ENCODE measurements at places on chromosomes 13 and 19. TPM values are rescaled to one million over a fixed set of nuclear protein-coding genes. Genes with fewer than 3 reads are reported as not detected.
A peak's percentile ranks its signal among the peaks of the same experiment; 100 is the strongest.

Gene PLPPR2
- total RNA-seq: 1.2 TPM

Gene LYPD5
- 1.6 TPM for total RNA-seq

DNA sequence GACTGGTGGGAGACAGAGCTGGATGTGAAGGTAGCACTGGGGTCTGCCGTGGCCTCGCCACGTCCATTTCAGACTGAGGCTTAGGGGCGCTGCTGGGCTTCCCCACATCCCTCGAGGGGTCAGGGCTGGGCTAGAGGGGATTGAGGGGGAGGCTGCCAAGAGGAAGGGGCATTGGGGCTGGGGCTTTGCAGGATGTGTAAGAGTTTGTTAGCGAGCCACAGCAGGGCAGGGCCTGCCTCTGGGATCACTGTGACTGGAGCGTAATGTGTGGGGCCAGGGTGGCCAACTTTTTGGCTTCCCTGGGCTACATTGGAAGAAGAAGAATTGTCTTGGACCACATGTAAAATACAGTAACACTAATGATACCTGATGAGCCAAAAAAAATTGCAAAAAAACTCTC is 14.1 kb downstream of the ARID3A start:
- DNase-seq: no peak

Gene CGB3
- total RNA-seq: not detected

DNA sequence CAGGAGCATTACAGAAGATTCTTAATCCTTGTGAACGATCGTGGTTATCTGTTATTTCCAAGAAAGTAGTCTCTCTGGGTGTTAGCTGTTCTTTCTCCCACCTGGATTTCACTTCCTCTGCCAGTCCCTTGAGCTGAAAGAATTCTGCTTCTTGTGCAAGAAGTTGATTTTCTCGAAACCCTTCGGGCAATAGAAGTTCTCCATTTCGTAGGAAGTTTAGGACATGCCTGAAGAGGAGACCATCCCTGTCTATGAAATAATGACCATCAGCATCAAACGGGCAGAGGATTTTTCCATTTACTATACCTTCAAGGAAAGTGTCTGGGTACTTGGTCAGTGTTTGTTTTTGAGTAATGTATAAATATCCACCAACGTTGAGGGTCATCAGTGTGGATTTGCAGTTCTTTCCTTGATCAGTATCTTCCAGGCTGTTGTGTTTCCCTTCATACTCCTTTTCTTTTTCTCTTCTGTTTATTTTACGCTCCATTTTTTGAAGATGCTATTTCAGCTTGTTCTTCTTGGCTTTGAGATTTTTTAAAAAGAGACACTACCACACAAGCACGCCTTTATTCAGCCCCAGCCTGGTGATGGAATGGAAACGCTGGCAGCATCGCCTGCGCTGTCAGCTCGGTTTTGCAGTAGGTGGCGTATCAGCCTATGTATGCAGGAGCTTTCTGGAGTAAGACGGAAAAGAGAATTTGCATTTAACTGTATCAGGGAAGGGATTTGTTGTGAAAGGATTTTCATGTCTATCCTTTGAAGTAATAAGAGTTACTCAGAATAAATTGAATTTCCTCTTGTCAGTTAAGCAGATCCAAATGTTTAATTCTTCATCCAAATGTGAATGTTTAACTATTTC is 6.5 kb downstream of the KCTD4 start:
- DNase-seq: no peak

DNA sequence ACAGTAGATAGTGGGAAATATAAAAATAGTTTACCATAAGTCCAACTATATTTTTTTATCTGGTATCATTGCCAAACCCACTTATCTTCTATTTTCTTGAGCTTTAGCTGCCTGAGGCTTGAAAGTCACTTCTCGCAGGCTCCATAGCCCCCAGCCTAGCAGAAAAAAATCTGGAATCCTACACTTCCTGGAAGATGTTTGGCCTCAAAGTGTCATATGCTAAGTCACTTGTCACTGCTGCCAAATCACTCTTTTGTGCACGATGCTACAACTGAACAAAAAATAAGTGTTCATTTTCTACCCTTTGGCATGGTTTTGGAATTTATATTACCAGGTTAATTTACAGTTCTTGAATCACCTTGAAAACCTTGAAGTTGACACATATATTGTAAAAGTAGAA is 612.5 kb upstream of the ATXN8OS start:
- DNase-seq: no peak

DNA sequence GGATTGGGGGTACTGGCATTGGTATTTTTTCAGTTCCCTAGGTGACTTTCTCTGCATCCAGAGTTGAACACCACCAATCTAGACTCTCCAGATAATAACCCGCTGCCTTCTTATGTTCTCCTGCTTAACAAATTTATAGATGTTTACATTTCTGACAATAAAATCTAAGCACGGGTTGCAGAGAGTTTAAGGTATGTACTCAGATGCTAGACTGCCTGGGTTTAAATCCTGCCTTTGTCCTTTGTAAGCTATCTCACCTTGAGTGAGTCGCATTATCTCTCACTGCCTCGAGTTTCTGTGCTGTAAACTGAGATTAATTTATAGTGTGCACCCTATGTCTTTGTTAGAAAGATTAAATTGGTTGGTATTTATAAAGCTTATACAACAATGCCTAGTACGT is 131.4 kb upstream of the ARGLU1 start:
- DNase-seq: no peak

- no peak for DNase-seq
These were observed 7.8 kb downstream of the GAS6 start for GRCh38 chr13:113855931-113856715.

GRCh38 chr13:49271264-49271663 is 23.5 kb downstream of the CDADC1 start:
- no peak for DNase-seq

GRCh38 chr19:53977991-53978731 is 13.3 kb upstream of the CACNG6 start:
- peak; percentile 35 for DNase-seq

Gene REX1BD
- total RNA-seq: 74.7 TPM

- DNase-seq: no peak
These were observed 417.8 kb downstream of the EFNB2 start for GRCh38 chr13:106117640-106118039.

Gene ZNF677
- total RNA-seq: 11.4 TPM

- no peak for DNase-seq
These were observed 565.7 kb downstream of the EFNB2 start for GRCh38 chr13:105969761-105970160.

GRCh38 chr19:30065680-30066606 is 123.9 kb downstream of the URI1 start:
- DNase-seq: no peak

- DNase-seq: no peak
These were observed 20.5 kb downstream of the EDNRB start for GRCh38 chr13:77898097-77898496.

DNA sequence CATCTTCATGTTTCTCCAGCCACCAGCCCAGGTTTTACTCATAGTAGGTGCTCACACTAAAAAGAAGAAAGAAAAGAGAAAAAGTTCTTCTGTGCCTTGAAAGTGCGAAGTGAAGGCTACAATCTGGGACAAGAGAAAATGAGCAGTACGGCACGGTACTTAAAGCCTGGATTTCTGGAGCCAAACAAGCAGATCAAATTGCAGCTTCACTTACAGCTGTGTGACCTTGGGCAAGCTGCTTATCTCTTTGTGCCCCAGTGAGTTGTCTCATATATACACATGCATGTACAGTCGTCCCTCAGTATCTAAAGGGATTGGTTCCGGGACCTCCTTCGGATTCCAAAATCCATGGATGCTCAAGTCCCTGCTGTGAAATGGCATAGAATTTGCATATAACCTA is 41.8 kb downstream of the GSX1 start:
- DNase-seq: no peak

GRCh38 chr19:39199025-39199424 is 2.3 kb downstream of the NCCRP1 start:
- DNase-seq: no peak

DNA sequence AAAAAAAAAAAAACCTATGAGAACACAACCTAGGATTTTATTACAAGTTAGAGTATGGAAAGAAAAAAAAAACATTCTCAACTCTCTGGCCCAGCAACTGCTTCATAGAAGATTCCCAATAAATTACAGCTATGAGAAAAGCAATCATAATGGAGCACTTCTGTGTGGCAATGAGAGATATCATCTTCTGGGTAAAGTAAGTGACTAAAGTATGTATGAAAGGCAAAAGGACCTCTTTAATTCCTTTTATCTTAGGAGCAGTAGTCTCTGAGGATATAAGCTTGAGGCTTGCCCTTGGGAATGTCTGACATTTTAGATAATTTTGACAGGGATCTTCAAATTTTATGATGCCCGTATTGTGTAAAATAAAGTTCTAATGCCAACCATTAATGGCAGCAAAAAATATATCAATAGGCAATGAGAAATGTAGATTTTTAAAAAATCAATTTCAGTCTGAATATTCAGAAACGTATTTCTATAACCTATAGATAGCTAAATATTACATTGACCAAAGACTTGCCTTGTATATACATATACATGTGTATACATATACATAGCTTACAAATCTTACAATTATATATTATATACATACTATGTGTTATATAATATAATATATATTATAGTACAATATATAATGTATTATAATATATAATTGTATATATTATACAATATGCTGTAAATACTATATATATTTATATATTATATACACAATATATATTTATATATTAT is 823.9 kb upstream of the SLITRK1 start:
- no peak for DNase-seq

- no peak for DNase-seq
These were observed 26.3 kb downstream of the EPS15L1 start for GRCh38 chr19:16445238-16446107.

DNA sequence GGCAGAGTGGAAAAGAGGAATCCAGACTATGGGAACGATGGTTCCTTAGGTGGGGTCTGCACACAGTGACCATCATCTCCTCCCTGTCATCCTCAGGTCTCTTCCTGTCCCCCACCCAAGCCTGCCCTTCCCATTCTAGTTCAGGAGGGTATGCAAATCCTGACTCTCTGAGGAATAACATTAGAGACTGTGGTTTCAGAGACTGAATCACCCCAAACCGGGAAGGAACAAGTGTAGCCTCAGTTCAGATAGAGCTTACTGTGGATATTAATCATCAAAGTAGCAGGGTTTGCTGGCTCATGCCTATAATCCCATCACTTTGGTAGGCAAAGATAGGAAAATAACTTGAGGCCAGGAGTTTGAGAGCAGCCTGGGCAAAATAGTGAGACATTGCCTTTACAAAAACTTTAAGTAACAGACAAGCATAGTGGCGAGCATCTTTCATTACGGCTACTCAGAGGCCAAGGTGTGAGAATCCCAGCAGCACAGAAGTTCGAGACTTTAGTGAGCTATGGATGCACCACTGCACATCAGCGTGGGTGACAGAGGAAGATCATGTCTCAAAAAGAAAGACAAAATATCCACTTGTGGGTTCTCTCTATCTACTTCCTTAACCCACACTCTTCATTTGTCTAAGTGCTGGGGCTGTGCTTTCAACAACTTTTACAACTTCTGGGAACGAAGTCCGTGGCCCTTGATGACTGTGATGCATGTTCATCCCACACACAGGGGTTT is 19.3 kb upstream of the LGALS13 start:
- no peak for DNase-seq

- DNase-seq: no peak
These were observed 307 bp downstream of the JOSD2 start for GRCh38 chr19:50510700-50511068.

DNA sequence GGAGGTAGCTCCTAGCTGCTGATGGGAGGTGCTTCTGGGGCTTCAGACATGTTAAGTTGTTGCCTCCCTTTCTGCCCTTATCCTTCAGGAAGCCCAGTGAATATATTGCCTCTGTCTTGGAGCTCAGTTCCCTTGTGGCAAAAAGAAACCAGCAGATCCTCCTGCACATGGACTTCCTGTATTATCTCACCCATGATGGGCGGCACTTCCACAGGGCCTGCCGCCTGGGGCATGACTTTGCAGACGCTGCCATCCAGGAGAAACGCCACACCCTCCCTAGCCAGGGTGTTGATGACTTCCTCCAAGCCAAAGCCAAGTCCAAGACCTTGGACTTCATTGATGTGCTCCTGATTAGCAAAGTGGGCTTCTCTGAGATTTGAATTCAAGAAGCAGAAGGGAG is 6.0 kb upstream of the CYP4F12 start:
- DNase-seq: no peak

- DNase-seq: no peak
These were observed 226.6 kb upstream of the MAB21L1 start for GRCh38 chr13:35703061-35703460.

GRCh38 chr13:99636306-99636705 is 135.0 kb downstream of the TM9SF2 start:
- no peak for DNase-seq

Gene SHISA7
- total RNA-seq: not detected

Gene ZNF681
- total RNA-seq: 5.8 TPM

Gene SPTBN4
- 1.1 TPM for total RNA-seq

DNA sequence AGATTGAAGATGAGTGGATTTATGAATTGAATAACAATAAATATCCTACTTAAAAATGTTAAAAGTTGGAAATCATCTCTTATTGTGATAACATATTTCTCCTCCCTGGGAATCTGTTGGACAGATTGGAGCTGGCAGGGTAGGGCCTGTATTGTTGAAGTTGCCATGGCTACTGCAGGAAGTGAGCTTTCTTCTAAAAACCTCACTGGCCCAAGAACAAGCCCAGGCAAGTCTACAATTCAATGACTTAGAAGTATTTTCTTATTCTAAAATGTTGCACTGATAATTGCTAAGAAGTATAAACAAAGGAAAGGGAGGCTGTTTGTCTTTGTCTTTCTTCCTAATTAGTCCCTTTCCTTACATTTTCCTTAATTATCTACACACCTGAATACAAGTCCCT is 112.1 kb downstream of the DLEU7 start:
- DNase-seq: no peak

Gene RRAS
- 5.0 TPM for total RNA-seq

GRCh38 chr13:42592915-42593900 is 19.3 kb downstream of the TNFSF11 start:
- no peak for DNase-seq

Gene FFAR3
- total RNA-seq: 1.2 TPM

- DNase-seq: peak; percentile 40
These were observed at the start of gene TMEM59L for GRCh38 chr19:18612772-18613588. TSS of gene TMEM59L (plus strand) at chr19:18612870. CDS start at chr19:18612959, 89 bp downstream.

GRCh38 chr13:79772811-79773210 is 291.9 kb downstream of the NDFIP2 start:
- no peak for DNase-seq

Gene OR10H1
- not detected for total RNA-seq

Gene ZNF382
- total RNA-seq: 9.3 TPM

- no peak for DNase-seq
These were observed 22.0 kb downstream of the POSTN start for GRCh38 chr13:37576601-37577000.

Gene CASP14
- total RNA-seq: not detected

Gene APOC4
- not detected for total RNA-seq

Measured in activated naive CD8-positive, alpha-beta T cell treated with anti-CD3 and anti-CD28 coated beads for 36 hours (primary cell).